ENCODE measurements at places on chromosomes 2 and 18.

GRCh38 chr2:211248841-211249240 is 692.4 kb downstream of the CPS1 start:
- no peak for DNase-seq

DNA sequence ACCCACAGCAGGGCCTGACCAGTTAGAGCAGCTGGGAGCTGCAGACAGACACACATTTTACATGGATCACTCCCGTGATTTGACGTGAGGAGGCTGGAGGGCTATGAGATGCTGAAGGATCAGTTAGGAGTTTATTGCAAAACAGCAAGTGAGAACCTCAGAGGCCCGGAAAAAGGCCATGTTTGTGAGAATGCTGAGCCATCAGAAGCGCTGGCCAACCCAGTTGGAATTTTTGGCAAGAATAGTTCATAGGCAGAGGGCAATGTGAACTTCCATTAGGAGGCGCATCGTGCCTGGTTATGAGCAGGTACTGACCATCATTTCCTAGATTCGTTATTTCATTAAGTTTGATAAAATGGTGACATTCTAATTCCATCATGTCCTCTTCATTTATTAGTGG is 23.3 kb upstream of the LMAN1 start:
- DNase-seq = no peak

DNA sequence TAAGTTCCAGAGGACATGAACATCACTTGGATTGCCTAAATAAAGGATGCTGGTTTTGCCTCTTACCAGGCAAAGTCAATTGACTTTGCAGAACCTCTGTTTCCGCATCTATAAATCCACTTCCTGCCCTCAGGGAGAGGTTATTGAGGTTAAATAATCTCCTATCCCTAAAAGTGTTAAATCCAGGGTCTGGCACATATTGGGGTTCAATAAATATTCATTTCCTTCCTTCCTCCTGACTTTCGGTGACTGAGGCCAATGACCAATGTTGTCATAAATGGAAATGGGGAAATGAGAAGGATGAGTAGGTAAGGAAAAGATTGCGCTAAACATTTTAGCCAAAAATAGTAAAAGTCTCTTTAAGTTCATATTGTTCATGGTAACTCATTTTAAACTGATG is 16.0 kb downstream of the BCL2 start:
- no peak for DNase-seq

GRCh38 chr2:26300234-26300925 is 45.6 kb upstream of the SELENOI start:
- DNase-seq = peak; percentile 45

DNA sequence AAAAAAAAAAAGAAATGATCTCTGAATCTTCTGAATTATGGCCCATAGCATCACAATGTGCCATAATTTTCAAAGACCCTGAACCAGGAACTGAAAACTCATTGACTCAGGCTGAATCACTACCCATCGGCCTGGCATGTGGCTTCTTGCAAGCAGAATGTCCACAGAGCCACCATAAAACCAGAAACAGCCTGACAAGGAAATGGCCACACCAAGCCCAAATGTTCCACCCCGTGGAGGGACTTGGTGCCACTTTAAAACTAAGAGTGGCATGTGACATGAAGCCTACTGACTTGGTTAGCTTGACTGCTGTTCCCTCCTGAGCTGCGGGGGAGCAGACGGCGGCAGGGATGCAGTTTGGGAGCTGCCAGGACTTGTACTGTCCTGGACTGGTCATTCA is 71.2 kb upstream of the RBM44 start:
- peak; percentile 55 for DNase-seq

DNA sequence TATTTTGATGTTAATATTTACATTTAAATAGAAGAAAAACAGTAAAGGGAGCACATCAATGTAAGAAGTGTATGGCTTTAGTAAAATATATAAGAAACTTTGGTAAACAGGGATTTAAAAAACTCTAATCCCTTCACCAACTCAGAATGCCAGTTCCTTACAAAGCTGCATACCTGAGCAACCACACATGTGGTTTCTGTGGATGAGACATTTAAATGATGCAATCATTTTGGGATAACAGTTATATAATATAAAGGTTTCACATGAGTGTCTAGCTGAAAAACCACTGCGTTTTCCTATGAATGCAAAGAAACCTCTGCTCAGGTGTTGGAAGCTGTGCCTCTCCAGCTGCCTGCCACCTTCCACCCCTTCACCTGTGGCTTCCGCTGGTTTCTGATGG is 209.1 kb upstream of the REV1 start:
- DNase-seq = peak; percentile 74

- peak; percentile 74 for DNase-seq
Measured at GRCh38 chr2:224925810-224926100, 116.5 kb downstream of the DOCK10 start.

Data from renal cortical epithelial cell (primary cell).